Fibroblast of pulmonary artery (primary cell): ENCODE measurements at places on chromosomes 2 and 18.

DNA sequence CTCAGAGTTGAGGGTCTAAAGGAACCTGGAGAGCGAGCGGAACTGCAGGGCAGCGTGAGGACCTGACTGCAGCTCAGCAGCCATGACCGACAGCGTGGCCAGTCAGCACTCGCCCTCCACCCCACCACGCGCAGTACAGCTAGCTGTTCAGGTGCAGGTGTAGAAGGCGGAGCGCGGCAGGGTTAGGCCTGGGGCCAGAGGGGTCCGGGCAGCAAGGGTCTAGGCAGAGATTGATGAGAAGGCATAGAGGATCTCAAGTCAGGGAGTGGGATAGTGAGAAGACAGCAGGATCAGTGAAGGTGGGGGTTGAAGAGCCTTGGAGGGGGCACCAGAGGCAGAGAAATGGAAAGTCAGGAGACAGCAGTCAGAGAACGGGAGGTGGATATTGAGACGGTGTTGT lies 71.0 kb downstream of the STEAP3 start:
- no peak for DNase-seq

GRCh38 chr18:3623769-3624545 lies 174.0 kb downstream of the TGIF1 start:
- DNase-seq: peak; percentile 97

DNA sequence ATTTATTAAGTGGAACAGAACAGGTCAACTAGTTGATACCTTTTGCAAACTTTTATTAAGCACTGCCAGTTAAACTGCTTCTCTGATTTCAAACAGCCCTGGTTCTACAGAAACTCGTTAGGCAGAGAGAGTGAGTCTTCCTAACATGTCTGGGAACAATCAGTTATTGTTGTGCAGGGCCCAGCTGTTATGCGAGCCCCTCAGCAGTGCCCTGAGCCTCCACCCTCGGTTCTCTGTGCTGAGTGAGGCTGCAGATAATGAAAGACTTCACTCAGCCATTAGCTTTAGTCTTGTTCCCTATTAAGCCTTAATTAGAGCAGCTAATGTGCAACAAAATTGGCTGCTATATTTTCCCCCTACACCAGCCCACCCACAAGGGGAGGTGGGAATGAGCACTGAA lies 39.6 kb downstream of the KCTD18 start:
- no peak for DNase-seq

DNA sequence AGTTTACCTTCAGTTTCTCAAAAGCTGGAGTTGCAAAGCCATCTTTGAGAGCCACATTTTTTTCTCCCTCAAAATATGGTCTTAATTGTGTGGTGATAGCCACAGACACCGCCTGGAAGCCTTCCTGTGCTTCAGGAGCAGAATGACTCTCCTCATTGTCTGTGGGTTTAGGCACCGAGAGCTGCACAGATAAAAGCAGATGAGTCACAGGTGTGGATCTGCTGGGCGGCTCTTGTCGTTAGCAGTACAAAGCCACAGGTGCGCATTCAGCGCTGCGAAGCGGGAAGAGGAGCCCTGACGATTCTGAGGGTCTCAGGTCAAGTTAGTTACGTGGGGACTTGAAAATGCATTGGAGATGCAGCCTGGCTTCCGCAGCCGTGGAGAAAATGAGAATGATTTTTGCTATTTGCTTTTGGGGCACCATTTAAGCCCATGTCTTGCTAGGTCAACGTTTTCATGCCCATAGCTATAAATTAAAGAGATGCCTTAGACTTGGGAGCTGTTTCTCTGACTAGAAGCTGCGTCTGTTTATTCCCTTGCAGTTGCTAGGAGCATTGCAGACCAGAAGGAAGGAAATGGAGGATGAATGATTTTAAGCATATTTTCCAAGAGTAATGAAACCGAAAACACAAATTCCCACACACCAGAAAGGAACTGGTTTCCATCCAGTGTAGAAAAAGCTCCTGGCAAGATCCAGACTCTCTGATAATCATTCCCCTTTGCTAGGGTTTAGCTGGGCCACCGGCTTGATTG lies 51.5 kb downstream of the KLHL29 start:
- DNase-seq: no peak

DNA sequence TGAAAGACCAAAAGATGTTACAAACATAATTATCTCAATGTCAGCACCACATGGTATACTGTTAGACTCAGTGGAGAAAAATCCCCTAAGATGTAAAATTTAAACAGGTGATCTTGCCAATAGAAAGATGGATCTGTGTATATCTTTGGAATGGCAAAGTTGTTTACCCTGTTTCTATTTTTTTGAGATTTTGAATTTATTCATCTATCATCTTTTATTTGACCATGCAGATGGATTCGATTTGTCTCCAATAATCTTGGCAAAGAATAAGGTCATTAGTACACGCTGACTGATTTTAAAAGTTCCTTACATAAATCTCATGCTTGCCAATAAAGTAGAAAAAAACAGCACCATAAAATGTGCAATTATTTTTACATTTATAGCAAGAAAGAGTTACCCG lies 459.3 kb downstream of the MBD2 start:
- DNase-seq: no peak

GRCh38 chr2:167761465-167762136 lies 485.8 kb downstream of the STK39 start:
- no peak for DNase-seq

- no peak for DNase-seq
Observed at GRCh38 chr2:1455466-1455865, 42.2 kb downstream of the TPO start.

- no peak for DNase-seq
Observed at GRCh38 chr2:102582845-102583244, 36.5 kb upstream of the SLC9A2 start.

DNA sequence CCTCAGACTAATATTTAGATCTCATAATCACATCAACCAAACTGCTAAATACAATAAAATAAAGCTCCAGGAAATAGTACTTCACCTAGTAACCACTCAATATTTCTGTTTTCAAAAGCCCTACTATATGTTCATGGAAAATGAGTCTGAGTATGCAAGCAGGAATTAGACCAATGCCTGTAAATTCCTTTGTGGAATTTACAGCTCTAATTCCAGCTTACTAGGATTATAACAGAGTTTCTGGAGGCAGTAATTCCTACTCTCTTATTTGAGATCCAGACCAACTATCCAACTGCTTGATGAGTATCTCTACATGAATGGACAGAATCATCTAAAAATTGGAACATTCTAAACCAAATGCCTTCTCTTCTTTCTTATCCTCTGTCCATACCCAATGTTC lies 11.6 kb downstream of the CDKL4 start:
- no peak for DNase-seq

GRCh38 chr2:118529908-118530599 lies 317.4 kb downstream of the EN1 start:
- no peak for DNase-seq

- DNase-seq: no peak
Observed at GRCh38 chr2:96888072-96889011, 18.5 kb upstream of the SEMA4C start.

DNA sequence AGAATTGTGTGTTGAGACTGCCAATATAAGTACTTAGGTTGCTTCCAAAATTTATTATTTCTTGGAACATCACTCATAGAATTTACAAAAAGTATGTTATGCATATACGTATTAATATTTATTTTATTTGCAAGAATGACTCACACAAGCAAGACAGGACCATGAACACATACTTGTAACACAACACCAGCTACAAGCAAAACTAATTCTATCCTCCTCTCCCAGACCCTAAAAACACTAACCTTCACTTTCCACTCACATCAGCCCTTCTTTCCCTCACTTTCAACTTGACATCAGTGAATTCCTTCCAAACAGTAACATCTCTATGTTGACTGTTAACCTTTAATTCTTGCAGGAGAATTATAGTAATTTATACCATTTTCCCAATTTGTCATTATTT lies 24.3 kb downstream of the OSBPL1A start:
- no peak for DNase-seq

DNA sequence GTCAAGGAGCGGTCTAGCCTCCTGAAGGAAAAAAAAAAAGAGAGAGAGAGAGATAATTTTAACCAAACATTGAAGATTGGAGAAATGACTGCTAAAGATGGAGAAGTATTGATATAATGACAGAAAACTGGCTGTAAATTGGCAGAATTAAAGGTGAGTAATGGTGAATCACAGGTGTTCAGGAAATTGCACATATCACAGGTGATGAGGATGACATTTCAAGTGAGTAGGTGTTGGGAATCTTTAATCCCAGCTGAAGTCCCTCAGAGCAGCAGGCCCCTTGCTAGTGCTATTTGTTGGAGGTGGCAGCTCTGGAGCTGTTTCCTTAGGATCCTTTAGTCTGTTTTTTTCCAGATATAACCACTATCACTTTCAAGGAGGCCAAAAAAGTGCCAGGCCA lies 678.4 kb upstream of the VRK2 start:
- no peak for DNase-seq

- no peak for DNase-seq
Observed at GRCh38 chr18:56448751-56449150, 189.6 kb downstream of the TXNL1 start.

GRCh38 chr18:48888773-48889080 lies 62.0 kb downstream of the SMAD7 start:
- no peak for DNase-seq

DNA sequence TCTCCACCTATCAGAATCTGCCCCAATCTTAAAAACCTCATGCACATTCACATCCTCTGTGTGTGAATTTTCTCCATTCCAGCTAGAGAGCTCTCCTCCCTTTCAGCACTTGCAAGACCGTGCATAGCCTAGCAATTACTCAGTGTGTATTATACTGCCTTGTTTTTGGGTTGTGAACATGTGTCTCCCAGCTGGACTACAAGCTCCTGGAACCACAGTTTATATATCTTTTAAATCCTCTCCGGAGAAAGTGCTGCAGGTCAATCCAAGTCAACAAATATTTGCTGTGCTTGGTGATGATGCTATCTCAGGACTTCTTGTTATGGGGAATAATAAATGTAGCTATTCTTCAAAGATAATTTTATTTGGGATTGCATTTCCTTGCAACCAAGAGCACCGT lies 58.2 kb upstream of the MEX3C start:
- DNase-seq: peak; percentile 32

DNA sequence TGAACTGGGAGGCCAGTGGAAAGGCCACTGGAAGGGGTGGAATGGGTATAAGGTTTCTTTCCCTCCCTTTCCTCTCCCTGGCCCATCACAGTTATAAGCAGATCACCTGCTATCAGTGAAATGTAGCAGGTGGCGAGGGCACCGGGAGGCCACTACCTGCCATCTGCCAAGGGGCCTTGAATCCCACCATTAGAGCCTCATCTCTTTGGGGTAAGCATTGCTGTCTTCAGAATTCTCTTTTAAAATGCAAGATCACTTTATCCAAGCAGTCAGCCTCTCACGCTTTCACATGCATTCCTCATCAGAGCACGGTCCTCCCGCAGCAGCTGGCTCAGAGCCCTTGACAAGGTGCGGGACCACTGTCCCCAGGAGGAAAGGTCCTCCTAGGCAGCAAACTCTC lies 268.5 kb downstream of the CELF4 start:
- DNase-seq: no peak

DNA sequence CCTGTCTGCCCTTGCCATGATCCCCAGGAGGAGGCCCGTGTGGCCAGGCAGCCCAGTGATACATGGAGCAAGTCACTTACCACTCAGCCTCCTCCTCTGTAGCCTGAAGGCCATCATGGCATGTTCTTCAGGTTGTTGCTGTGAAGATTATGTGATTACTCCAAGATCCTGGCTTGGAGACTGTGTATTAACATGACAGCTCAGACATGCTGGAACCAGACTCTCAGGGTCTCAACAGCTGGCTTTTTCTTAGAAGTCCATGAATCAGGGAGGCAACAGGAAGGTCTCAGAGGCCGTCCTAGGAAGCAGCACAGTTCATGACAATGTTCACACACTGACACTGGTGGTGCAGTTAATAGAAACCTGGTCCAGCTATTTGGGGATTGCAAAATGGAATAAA lies 158.6 kb upstream of the TWIST2 start:
- no peak for DNase-seq

- peak; percentile 91 for DNase-seq
Observed at GRCh38 chr2:10448576-10449485, 704 bp upstream of the ODC1 start.

- DNase-seq: no peak
Observed at GRCh38 chr2:187718092-187718491, 163.9 kb upstream of the TFPI start.

- no peak for DNase-seq
Observed at GRCh38 chr2:239255628-239256349, 145.0 kb downstream of the HDAC4 start.

DNA sequence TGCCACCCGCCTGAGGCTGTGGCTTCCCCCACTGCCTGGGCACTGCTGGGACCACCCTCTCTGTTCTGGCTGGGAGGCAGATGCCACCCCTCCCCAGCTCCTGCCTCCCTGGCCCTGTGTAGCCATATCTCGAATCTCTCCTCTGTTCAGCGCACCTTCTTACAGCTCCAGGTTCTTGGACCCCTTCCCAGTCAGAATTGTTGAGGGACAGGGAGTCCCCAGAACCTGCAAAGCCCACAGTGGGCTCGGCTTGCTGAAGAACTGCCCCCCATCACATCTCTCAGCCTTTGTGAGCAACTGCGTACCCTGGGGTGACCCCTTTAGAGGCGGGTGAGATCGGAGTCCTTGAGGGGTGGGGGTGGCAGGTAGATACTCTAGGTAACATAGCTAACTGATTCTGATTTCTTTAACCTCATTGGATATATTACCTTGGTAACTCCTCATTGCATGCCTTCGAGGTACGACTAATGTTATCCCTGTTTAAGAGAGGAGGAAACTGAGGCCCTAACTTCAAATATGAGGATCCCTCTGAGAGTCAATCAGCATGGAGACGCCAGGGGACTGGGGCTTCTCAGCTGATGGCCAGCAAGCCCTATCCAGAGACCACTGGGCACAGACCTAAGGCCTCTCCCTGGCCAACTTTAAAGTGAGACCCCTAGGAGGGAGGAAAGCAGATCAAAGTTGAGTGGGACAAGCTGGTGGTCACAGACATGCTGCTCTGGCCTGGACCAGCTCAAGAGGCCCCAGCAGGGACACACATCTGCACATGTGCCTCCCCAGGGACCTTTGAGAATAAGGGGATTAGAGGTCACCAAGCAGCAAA lies 101.3 kb downstream of the CAPN13 start:
- DNase-seq: no peak

DNA sequence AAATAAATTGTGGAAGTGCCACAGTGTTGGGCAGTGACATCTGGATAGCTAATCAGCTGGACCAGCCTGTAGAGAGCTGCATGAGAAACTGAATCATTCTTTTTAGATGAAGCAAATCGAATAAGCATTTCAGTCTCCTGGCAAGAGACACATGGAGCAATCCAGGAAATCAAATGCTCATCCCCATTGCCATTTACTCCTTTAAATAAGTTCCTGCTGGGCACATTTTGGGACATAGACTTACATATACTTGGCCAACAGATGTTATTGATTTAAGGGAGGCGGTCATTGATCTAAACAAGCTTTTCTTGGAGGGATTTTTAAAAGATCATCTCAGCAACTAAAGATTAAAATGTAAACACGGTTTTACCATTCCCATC lies 307.1 kb downstream of the STK39 start:
- DNase-seq: no peak

- DNase-seq: no peak
Observed at GRCh38 chr2:10863837-10864236, 47.9 kb upstream of the KCNF1 start.

DNA sequence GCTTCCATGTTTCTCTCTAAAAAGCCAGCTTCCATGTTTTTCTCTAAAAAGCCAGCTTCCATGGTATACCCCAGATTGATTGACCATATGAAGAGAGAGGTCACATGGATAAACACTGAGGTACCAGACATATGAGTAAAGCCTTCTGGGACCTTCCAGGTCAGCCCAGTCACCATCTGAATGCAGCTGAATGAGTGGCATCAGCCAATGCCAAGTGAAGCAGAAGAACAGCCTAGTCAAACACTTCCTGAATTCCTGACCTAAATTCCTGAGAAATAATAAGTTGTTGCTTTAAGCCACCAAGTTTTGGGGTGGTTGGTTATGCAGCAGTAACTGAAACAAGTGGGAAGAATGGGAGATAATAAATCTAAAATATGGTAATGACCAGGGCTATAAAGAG lies 5.7 kb upstream of the ALS2 start:
- no peak for DNase-seq
